ENCODE measurements at places on chromosomes 5 and 9.

GRCh38 chr9:33676746-33677505, 118.4 kb upstream of the PRSS3 start:
- DNase-seq: no peak

- DNase-seq: no peak
Observed at GRCh38 chr5:44943647-44944046, 134.9 kb downstream of the MRPS30 start.

DNA sequence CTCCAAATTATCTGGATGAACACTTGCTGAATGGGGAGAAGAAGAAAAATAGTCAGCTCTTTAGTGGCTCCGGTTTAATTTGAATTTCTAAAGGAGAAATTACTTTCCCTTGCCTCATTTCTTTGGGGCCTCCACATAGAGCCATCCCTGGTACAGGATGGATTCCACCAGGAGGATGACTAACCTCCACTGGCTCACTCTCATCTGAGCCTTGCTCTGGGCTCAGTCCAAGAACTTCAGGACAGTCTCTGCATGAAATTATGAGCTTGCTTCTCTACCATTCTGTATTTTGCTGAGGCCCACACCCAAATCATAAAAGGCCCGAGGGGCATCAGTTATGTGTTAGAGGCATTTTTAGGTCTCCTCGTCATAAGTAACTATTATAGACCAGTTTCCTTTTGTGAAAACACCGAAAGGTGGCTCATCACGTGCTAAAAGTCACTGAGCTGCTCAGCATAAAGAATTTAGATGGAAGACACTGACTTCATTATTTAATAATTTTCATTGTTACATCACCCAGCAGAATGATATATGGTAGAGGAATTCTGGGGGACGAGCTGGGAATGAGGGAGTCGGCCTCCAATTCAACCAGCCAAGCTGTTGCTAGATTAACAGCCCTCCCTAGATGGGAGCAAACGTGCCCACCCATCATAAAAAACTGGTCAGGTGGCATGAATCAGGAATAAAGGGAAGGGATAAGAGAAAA, 222.1 kb downstream of the TARS1 start:
- no peak for DNase-seq

GRCh38 chr9:77511525-77511924, 136.6 kb downstream of the GNA14 start:
- no peak for DNase-seq

DNA sequence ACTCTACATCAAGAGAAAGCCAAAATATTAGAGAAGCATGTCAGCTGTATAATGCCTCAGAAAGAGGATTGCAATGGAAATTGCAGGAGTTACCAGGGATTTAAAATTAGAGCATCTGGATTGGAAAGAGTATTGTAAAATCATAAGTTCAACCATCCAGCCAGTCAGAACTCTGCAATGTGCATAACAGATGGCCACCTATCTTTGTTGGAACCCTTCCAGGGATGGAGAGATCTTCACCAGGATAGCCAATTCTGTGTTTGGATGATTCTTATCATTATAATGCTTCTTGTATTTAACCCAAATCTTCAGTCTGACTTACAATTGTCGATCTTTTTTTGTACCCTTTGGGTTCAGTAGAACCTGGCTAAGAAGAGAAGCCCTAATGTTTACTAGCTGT, 164.4 kb downstream of the TLR4 start:
- DNase-seq: no peak

DNA sequence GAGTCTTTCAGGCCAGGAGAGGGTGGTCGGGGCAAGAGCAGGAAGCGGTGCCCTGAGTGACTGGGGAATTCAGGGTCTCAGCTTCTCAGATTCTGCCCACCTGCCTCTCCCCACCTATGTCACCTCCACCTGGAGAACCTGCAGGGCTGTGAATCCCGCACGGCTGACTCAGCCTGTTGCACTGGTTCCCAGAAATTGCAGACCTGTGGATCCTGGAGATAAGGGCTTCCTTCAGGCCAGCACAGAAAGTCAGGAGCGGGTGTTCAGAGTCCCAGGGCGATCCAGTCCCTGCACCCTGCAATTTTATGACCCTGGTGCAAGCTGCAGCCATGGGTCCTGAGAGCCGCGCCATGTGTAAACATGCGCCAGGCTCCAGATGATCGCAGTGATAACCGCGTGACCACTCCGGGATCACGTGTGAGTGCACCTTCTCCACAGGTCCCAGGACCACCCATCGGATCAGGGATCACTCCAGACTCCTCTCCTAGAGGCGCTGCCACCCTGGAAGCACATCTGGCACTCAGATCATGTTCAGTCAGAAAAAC, 17.8 kb downstream of the IRX4 start:
- peak; percentile 81 for DNase-seq

DNA sequence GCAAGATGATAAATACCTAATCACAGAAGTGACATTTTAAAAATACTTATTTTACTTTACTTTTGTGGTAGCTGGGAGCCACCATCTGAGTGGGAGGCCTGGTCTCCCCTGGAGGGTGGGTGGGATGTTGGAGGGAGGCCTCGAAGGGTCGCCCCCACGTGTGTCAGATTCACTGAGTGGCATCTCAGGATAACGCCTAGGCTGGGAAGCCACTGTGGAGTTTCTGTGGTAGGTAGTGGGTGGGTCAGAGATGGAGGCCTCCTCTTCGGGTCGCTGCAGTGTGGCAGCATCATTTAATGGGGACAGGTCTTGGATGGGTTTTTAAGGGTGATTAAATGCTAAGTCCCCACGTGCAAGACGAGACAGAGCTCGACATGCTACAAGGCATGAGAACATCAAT, 1154.8 kb upstream of the CDH18 start:
- DNase-seq: no peak

DNA sequence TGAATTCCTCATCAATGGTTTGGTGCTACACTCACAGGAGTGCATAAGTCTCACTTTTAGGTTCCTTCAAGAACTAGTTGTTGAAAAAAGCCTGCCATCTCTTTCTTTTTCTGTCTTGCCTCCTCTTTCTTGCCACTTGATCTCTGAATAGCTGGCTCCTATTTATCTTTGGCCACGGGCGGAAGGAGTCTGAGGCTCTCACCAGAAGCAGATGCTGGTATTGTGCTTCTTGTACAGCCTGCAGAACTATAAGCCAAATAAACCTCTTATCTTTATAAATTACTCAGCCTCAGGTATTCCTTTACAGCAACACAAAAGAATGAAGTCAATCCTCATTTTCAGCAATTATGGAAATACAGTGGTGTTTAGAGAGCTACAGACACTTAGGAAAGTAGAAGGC, 247.1 kb upstream of the PRR16 start:
- DNase-seq: no peak

- no peak for DNase-seq
Observed at GRCh38 chr5:140481758-140482157, 65.7 kb upstream of the EIF4EBP3 start.

- no peak for DNase-seq
Observed at GRCh38 chr5:67577424-67577823, 380.8 kb upstream of the CD180 start.

GRCh38 chr9:134778841-134779411, 101.7 kb upstream of the FCN2 start:
- peak; percentile 86 for DNase-seq

- DNase-seq: peak; percentile 44
Observed at GRCh38 chr9:137772281-137772873, 105.2 kb upstream of the CACNA1B start.

GRCh38 chr5:62260513-62260912, 45.5 kb upstream of the KIF2A start:
- DNase-seq: no peak

Measured in T47D (cell line).